Kidney capillary endothelial cell (primary cell): ENCODE measurements at places on chromosomes 6 and 20.

DNA sequence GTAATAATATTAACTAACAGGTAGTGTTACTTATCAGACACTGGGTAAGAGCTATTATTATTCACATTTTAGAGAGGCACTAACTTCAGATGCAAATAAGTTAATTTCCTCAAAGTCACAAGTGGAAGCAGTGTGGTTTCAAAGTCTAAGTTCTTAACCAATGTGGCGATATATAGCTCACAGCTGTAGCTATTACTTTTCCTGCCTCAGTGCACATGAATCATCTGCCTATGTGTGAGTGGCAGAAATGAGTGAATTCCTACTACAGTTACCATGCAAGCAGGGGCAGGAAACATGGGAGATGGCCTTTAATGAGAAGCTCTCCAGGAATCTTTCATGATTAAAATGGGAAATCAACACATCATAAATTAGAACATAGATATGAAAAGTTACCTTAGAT, 126.2 kb upstream of the EYA4 start:
- no peak for DNase-seq

- no peak for DNase-seq
Measured at GRCh38 chr6:14079433-14079832, 38.1 kb upstream of the CD83 start.

- DNase-seq: no peak
Measured at GRCh38 chr6:54621285-54621684, 225.3 kb upstream of the FAM83B start.

DNA sequence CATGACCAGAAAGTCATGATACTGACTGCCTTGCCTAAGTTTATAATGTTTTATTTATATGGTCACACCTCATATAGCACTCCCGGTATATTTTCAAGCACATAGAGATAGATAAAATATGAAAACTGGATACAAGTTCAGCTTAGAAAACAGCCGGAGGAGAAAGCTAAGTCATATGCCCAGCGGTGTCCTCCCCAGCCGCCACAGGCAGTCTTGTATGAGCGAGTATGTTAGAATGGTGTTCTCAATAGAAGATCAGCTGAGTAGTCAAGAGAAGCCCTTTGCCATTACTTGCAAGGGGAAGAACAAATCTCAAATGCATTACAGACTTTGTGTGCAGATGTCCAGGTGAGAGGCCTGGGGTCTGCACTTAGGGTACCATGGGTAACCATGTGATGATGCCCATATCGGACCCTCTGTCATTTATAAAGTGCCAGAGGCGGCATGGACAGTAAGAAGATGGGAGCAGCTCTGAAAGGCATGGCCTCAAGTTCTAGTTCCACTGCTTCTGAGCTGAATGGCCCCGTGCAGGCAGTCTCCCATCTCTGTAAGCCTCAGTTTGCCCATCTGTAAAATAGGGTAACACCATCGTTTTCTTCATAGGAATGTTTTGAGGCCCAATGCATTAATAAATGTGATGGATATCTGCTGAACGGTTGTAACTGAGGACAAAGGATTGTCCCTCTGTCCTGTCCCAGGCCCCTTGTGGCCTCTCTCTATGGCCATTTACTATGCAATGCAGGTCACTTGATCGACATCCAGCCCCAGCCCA, 195.7 kb upstream of the SNX9 start:
- DNase-seq: no peak

- DNase-seq: no peak
Measured at GRCh38 chr6:12381587-12381986, 91.4 kb downstream of the EDN1 start.

DNA sequence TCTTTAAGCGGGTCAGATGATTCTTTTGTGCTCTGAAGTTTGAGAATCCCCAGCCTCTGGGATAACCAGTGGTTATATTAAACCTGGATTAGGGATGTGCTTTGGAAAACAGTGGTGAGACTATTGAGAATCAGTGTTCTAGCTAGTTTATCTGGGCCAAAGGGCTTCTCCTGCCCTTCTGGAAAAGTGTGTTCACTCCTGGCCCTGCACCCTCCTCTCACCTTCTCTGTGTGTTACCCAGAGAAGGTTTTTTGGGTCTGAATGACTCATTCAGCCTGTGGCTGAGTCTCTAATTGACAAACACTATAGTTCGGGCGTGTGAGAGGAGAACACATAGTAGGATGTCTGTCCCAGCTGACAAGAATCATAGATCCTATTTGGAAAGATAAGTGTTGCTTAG, 66.7 kb downstream of the LRRC1 start:
- DNase-seq: no peak

- no peak for DNase-seq
Measured at GRCh38 chr6:79810871-79811270, 136.5 kb downstream of the ELOVL4 start.

- DNase-seq: no peak
Measured at GRCh38 chr6:24451581-24452388, 37.6 kb downstream of the GPLD1 start.

DNA sequence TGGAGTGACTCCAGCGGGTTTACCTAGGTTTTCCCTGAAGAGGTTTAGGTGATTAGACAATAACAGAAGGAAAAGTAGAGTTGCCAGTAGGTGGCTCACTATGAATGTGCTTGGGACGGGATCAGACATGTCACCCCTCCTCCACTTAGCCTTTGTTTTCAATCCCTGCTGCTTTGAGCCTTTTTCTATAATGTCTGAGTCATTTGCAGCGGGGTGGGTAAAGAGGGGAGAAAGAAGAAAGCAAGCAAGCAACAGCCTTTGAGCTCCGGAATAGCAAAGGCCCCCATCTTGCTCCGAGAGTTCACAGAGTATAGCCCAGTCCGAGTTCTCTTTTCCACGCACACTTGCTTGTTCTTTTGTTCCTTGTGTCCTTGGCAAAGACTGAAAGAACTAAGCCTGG, 129.1 kb downstream of the PACRG start:
- peak; percentile 79 for DNase-seq

GRCh38 chr20:31652917-31653396, 15.2 kb downstream of the COX4I2 start:
- DNase-seq: no peak

GRCh38 chr20:19735446-19735845, 22.6 kb upstream of the RIN2 start:
- peak; percentile 96 for DNase-seq

- no peak for DNase-seq
Measured at GRCh38 chr20:32244959-32245358, 32.5 kb upstream of the KIF3B start.

DNA sequence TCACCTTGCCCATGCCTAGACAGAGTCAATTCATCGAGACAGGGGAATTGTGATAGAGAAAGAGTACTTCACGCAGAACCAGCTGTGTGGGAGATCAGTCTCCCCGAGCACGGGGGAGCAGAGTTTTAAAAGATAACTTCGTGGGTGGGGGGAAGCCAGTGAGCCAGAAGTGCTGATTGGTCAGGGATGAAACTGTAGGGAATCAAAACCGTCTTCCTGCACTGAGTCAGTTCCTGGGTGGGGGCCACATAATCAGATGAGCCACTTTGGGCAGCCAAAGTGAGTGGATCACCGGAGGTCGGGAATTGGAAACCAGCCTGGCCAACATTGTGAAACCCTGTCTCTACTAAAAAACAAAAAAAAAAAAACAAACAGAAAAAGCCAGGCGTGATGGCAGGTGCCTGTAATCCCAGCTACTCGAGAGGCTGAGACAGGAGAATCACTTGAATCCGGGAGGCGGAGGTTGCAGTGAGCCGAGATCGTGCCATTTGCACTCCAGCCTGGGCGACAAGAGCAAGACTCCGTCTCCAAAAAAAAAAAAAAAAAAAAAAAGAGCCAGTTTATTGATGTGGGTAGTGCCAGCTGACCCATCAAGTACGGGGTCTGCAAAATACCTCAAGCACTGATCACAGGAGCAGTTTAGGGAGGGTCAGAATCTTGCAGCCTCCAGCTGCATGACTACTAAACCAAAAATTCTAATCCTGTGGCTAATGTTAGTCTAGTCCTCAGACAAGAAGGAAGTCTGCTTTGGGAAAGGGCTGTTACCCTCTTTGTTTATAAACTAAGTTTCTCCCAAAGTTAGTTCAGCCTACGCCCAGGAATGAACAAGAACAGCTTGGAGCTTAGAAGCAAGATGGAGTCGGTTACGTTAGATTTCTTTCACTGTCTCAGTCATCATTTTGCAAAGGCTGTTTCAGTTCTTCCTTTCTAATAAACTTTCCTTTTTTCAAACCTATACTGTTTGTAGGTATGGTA, 3.9 kb upstream of the TRIM39 start:
- no peak for DNase-seq

- no peak for DNase-seq
Measured at GRCh38 chr6:28311139-28311823, 24.7 kb downstream of the ZSCAN31 start.

DNA sequence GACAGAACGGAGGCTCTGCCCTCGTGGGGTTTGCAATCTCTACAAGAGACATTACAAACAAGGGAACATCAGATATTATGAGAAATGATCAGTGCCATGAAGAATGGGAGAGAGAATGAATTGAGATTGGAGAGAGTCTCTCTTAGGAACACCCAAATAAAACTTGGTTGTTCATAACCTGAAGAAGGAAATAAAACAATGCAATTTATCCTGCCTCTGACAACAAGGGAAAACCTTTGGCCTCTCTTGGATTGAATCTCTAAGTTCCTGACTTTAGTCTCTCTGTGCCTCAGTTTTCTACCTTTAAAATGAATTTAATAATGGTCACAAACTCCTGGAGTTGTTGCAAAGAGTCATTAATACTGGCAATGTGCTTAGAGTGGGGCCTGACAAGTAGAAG, 21.1 kb downstream of the PLEKHG1 start:
- no peak for DNase-seq

GRCh38 chr20:50027611-50028105, 44.9 kb downstream of the SNAI1 start:
- DNase-seq: peak; percentile 95

GRCh38 chr6:166420351-166420750, 37.6 kb upstream of the MPC1 start:
- DNase-seq: no peak

DNA sequence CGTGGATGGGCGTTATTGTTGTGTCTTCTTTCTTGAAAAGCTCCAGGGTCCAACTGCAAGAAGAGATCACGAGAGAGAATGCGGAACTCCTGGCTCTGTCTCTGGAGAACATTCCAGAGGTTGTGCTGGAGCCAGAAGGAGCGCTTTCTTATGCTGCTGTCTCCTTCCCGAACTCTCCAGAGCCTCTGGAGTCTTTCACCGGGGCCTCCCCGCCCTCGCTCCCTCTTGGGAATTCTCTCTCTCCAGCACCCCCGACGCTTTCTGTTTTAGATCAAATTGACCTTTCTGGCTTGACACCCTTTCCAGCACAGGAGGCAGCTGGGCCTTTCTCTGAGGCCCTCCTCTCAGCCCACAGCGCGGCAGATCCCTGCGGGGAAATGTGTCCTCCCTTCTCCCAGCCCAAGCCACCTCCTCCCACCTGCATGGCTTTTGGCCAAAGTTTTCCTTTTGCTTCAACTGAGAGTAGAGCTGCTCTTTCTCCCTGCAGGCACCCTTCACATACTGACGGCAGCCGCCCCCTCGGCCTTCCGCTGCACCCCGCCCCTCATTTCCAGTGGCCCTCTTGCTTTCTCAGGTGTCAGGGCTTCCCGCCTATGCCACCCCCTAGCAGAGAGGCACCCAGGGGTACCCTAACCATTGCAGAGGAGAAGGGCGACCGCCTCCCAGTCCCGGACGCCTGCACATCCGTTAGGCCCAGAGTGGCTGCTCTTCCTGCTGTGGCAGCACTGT, 6.6 kb upstream of the CCR6 start:
- DNase-seq: no peak

DNA sequence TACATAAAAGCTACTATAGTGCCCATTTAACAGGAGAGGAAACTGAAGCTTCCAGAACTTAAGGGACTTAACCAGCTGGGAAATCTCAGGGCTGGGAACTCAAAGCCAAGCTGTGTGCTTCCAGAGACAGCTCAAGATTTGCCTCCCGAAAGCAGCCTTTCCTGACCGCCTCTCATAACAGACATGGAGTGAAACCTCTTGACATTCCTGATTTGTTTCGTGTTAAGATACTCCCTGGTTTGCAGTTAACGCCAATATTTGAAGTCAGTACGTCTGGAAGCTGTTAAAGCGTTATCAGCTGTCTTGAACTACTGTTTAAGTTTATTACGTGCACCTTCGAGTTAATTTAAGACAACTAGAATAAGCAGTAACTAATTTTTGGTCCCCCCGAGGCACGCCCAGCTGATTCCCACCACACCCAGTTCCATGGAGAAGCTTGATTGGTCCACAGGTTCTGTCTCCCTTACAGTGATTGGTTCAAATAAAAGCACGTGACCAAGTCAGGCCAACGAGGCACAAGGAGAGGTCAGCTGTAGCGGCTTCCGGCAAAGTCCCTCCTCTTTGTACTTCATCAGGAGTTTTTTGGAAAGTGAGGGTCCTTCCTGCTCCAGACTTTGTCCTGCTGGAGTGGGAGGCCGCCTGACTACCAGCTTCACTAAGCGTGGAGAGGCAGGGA, 8.9 kb upstream of the TCP11 start:
- no peak for DNase-seq

DNA sequence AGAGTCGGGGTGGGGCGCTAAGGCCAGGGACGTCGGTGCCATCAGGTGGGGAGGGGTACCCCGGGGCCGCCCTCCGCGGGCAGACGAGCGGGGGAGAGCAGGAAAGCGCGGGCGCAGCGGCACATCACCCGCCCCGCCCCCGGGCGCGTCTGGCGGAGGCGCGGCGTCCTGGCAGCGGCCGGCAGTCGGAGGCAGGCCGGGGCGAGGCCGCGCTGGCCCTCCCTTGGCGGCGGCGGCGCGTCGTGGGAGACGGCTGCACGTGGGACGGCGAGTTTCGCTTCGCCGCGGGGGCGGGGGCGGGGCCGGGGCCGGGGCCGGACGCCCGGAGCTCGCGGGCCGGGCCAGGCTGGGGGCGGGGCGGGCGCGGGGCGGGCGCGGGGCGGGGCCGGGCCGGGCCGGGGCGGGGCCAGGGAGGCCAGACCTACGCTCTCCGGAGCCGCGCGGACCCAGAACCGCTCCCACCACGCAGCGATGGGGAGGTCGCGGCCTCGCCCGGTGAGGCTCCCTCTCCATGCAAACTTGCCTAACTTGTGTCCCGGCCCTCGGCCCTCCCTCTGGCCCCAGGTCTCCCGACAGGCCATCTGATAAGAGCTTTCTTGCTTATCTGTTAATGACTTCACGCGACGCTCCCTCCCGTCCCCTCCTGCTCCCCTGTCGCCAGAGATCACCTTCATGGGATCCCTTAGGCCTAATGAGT, 12.5 kb downstream of the ITPR3 start:
- no peak for DNase-seq

DNA sequence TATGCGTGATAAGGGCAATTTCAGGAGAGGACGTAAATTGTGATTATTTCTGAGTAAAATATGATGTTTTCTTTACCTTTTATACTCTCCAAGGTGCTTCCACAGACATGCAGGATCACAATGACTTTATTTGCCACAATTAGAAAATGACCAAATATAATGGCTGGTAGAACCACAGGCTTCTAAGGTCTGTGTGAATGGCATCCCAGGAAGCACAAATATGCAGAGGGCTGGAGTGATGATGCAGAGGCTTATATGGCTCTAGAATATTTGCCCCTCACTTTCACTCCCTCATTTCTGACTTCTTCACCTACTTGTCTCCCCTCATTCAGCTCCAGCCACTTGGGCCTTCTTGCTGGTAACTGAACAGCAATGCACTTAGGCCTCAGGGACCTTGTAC, 502.1 kb upstream of the MAP3K7 start:
- DNase-seq: no peak
